ENCODE measurements at places on chromosomes 6 and 20. TPM values are rescaled to one million over a fixed set of nuclear protein-coding genes. Genes with fewer than 3 reads are reported as not detected.

DNA sequence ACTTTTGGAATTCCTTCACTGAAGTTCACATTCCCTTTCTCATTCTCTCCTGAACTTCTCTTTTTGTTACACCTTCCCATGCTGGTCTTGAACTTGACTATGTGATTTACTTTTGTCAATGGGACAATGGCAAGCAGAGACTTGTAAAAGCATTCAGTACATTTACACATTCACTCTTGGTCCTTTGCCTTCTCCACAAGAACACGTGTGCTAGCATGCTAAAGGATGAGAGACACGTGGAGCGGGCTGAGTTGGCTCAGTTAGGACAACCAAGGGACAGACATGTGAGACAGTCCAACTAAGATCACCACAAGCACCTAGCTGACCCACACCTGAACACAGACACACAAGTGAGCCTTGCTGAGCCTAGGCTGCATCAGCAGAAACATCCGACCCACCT, 91.3 kb upstream of the PAK5 start:
- no peak for DNase-seq

Gene MAS1
- total RNA-seq: not detected

GRCh38 chr6:30804333-30804732, 60.0 kb upstream of the IER3 start:
- DNase-seq: no peak

DNA sequence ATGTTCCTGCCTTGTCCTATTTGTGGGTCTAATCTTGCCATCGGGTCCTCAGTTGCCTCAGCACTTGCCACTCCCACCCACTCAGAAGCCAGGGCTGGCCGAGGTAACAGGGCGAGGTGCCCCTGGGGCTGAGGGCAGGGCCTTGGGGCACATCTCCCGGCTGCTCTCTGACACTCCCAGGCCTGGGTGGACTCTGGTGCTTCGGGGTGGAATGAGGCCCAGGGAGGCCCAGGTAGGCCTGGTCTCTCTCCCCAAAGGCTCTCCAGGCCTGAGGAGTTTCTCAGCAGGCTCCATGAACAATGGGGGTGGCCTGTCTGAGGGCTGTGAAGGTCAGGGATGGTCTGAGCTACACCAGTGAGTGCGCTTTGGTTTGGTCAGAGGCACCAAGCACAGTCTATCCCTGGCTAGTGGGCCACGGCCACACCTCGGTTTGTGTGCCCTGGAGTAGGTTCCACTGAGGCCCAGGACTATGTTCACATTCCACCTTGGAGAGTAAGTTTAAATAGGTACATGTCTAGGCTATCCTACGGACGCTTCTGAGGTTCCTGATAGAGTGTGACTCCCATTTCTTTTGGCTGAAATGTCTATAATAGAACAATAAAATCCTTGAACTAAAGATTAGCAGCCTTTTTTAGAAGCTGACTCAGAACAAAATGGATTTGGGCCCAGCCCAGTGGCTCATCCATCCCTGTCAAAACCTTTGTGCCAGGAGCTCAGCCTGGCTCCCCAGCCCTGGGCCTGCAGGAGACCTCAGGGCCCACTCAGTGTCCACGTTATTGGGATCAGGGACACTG, 78.8 kb downstream of the SLC24A3 start:
- no peak for DNase-seq

Gene OR2H1
- total RNA-seq: not detected

Gene FKBP1C
- 0.75 TPM for total RNA-seq

DNA sequence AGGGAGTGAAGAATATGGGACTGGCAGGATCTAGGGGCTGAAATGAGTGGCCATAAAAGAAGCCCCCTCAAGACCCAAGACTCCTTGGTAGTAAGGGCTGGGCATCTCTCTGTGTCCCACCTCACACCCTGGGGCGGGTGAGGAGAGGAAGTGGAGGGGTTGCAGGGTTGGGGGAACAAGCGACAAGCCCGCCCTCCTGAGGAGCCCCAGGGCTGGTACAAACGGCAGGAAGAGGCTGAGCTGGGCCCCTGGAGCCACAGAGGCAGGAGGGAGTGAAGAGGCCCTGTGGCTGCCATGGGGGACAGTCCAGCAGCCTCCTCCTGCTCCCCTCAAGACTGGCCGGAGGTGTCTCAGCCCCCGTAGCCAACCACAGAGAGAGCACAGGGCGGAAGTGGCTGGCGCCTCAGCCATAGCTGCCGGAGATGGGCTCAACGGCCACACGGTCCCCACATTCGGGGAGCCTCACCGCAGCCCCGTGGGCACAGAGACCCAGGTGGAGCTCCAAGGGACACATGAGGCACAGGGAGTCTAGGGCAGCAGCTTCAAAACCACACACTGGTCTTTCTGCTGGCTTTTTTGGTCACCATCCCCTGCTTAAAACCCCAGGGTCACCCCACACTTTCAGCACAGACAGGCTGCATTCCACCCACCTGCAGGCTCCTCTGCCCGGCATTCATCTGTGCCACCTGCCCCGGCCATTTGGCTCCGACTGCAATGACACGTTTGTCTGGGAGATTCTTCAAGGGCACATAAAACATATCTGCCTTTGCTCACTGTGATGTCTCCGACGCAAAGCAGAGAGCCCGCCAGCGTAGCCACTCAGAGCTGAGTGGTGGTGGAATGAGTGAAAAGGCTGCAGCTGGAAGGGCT, 524 bp downstream of the C20orf203 start:
- DNase-seq: peak; percentile 41

GRCh38 chr6:32954986-32955802, 2.3 kb upstream of the HLA-DMA start:
- no peak for DNase-seq

Gene IRF4
- 37.5 TPM for total RNA-seq

DNA sequence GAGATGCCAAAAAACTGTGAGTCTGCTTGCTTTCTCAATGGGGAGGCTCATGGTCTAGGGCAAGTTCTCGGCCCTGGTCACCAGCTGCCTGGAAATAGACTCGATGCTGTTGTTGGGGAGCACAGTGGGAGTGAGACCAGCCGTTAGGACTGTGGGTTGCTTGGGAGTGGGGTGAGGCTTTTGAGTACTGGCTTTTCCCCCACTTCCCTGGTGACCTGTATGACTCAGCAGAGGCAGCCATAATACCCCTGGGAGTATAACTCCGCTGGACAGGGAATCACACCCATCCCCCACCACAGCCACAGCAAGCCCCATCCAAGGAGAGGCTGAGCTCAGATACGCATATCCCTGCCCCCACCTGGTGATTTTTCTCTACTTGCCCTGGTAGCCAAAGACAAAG, 48.9 kb upstream of the OGFRL1 start:
- DNase-seq: no peak

DNA sequence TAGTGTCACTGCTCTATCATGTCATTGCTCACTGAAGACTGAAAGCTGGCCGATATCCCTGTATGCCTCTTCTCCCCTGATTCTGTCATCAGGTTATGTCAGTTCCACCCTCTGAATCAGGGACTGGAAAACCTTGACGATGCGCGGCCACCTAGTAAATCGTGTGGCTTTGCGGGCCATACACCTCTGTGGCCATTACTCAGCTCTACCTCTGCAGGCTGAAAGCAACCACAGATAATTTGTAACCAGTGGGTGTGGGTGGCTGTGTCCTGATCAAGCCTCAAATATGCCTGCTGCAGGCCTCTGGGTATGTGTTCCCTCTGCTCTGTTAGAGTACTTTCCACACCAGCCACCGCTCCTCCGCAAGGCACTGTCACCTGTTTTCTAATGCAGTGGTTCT, 105.2 kb downstream of the GMPR start:
- DNase-seq: no peak

Gene SPTLC3
- 4.6 TPM for total RNA-seq

DNA sequence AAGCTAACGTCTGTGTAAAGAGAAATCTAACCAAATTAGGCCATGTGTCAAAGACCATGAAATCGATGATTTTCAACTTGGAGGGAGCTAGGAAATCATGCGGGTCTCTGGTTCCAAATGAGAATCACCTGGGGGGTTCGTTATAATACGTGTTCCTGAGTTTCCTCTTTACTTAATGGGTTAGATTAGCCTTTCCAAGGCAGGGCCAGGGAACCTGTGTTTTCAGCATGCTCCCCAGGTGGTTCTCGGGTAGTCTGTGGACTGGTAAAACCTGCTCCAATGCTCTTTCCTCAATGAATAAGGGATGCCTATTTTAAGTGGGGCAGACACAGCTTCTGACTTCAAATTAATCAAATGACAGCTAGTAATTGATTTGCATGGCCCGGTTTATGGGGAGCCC, 965 bp upstream of the HLA-DOA start:
- DNase-seq: no peak

DNA sequence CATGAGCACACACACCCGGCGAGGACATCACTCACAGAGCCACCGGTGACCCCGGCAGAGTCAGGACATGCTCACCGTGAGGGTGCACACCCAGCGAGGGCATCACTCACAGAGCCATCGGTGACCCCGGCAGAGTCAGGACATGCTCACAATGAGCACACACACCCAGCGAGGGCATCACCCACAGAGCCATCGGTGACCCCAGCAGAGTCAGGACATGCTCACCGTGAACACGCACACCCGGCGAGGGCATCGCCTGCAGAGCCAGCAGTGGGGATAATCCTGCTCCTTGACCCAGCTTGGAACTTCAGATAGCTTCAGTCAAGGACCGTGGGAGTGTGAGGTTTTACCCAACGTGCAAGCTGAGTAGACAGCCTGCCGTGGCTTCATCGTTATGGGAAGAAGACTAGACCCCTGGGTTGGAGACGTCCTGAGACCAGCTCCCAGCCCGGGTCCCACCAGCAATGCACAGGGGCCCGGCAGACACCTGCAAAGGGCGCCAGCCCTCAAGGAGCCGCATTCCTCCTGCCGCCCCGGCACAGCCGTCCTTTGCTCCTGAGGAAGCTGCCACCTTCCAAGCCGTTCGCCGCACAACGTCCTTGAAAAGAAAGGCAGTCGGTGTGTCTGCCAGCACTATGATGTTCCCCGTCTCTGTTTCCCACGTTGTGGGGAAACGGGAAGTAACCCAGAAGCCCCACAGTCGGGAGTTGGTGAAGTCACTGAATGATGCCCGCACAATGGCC, 192.3 kb downstream of the DLL1 start:
- peak; percentile 10 for DNase-seq

Gene AKAP12
- total RNA-seq: 0.75 TPM

Gene BMP2
- 0.66 TPM for total RNA-seq

Gene SMIM26
- 40.5 TPM for total RNA-seq

DNA sequence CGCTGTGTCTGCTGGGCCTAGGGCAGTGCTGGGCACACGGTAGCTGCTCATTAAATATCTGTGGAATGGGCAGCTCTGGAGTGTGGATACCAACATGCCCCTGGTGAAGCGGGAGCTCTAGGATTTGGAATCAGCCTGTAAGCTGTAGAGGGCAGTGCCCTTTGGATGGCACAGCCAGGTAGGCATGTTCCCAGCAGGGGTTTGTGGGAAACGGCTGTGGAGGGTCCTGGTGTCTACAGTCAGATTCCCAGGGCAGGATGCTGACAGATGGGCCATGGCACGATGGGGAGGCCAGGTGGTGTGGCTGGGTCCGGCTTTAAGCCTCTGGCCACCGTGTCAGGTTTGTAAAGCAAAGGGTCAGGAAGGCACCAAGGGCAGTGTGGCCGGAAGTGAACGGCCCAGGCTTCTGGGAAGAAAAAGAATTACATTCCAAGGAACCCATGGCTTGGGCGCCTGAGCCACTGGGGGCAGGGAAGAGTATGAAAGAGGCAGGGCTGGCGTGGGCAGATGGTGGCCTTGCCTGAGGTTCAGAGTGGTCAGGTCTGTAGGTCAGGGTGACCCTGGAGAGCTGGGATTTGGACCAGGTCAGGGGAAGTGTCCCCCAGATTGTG, 44.8 kb downstream of the UBE2V1 start:
- no peak for DNase-seq

- no peak for DNase-seq
Measured at GRCh38 chr20:42152575-42152974, 534.4 kb upstream of the CHD6 start.

Gene RBM24
- total RNA-seq: not detected

GRCh38 chr20:1125277-1125676, 6.9 kb downstream of the PSMF1 start:
- no peak for DNase-seq

DNA sequence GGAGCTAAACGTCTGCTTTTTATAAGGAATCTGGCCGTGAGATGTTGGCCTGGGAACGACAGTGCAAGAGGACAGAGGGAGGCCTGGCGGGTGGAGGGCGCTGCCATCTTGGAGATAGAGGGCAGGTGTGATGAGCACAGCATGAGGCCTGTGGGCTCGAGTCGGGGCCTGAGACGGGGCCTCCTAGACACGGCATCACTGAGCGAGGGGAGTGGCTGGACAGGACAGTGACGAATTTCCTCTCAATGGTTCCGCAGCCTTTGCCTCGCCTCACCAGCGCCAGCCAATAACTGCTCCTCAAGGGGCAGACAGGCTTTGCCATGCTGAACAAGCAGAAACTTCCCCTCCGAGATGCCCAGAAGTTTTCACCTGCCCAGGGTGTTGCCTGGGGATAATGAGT, 376.7 kb downstream of the THBS2 start:
- DNase-seq: no peak

DNA sequence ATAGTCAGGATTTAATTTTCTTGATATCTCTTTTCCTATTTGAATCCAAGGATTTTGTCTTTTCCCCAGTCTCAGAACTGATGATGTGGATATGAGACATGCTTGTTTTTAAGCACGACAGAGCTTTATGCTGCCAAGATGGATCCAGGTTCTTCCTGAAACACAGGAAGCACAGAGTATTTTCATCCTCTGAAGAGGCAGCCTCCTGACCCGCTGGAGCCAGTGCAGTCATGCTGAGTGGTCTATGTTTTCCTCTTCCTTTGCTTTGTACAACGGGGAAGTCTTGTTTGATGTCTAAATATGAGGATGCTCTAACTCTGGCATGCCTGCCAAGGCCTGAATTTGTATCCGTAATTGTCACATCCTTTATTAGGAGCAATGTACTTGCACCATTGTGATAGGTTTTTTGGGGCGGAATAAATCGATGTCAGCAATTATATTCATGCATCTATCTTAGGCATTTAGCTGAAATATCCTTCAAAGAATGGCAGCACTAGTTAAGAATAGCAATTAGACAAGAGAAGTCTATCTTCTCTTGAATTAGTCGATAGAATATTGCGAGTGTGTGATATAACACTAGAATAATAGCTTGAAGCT, 407.1 kb upstream of the JAG1 start:
- no peak for DNase-seq

DNA sequence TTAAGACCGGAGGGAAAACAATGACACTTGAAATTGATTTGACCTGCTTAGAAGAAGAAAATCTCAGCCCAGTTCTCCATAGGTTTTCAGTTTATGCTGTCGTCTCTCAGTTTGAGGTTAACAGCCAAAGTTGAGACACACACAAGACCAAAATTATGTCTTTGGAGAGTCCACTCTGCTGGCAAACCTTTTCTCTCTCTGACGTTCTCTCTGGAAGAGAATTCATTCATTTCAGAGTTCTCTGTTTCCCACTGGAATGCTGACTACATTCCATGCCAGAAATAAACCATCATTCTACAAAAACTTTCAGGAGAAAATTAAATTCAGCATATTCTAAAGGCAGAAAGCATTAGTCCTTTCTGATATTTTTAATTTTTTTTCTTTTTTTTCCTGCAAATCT, 155.2 kb downstream of the TFAP2A start:
- no peak for DNase-seq

All from natural killer cell (primary cell).